Activated naive CD4-positive, alpha-beta T cell treated with anti-CD3 and anti-CD28 coated beads, Interleukin-2, amount 10 ng/mL, durations not matched to agents 7 days and 5 days (primary cell): ENCODE measurements at places on chromosomes 4 and X.

DNA sequence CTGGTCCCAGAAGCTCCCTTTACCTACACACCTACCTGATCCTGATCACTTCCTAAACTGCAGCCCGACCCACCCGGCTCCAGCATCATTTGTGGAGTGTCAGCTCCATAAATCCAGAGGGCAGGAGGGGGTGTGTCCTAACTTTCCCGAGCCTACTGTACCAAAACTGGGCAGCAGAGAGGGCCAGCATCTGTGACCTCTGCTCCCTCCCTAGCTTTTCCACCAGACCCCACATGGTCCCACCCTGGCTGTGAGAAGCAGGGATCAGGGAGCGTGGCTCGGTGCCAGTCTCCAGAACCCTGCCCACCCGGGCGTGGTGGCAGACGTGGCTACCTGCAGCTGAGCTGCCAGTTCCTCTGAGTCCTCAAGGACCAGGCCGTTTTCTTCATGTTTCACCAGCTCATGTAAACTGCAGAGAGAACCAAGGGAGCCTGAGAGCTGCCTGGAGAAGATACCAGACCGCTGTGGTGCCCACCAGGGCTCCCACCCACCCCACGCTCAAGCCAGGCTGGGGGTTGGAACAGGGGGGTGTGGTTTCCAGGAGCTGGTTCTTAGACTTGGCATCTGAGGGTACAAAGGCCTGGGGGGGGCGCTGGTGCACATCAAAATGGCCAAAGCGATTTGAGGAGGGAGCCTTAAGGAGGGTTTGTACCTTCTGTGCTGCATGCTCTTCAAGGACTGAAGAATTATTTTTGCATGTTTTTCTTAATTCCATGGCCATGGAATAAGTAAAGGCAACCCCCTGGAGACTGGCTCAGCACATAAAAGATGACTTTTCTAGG is 76.7 kb upstream of the DRD5 start:
- DNase-seq, result no peak

DNA sequence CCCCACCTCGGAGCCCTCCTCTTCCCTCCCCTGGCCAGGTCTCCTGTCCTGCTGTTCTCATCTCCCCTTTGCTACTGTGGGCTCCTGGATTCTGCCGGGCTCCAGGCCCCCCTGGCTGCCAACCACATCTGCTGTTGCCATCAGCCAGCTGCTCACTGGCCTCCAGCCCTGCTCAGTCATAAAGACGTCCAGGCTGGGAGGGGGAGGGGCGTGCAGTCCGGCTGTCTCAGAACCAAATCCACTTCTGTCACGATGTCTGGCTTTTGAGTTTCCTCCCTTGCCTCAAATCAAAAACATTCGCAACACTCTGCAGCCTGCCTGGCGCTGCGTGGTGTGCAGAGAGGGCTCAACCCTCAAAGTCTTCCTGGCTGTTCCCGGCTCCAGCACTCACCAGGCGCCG is 7.1 kb downstream of the RASL11B start:
- no peak for DNase-seq

- DNase-seq, result no peak
These were observed 44.8 kb downstream of the SHOX start for GRCh38 chrX:675279-675954.

GRCh38 chrX:100417681-100418080 is 7.6 kb upstream of the PCDH19 start:
- DNase-seq, result no peak

GRCh38 chr4:182884040-182884439 is 33.1 kb downstream of the DCTD start:
- no peak for DNase-seq

- DNase-seq, result no peak
These were observed 10.8 kb downstream of the CXCL8 start for GRCh38 chr4:73751166-73751565.

DNA sequence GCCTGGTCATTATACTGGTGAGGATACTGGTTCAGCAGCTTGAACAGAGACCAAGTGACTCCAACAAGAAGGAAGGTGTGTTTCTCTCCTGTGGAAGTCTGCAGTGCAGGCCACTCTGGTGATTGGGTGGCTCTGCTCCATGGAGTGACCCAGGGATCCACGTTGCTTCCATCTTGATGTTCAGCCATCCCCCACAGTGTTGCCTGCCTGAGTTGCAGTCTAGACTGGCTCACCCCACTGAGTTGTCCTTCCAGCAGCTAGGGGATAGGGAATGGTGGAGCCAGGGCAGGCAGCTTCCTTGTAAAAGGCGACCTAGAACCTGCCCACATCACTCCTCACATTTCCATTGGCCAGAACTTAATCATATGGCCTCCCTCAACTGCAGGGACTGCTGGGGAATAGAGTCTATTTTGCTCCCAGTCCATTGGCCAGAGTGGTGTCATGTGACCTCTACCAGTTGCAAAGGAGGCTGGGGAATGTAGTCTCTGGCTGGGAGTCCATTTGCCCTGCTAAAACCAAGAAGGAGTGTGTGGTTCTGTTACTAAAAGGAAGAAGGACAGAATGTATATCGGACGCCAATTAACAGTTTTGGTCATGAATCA is 8.0 kb downstream of the MAN2B2 start:
- no peak for DNase-seq
